ENCODE measurements at places on chromosomes 6 and 20.
A peak's percentile ranks its signal among the peaks of the same experiment; 100 is the strongest.

DNA sequence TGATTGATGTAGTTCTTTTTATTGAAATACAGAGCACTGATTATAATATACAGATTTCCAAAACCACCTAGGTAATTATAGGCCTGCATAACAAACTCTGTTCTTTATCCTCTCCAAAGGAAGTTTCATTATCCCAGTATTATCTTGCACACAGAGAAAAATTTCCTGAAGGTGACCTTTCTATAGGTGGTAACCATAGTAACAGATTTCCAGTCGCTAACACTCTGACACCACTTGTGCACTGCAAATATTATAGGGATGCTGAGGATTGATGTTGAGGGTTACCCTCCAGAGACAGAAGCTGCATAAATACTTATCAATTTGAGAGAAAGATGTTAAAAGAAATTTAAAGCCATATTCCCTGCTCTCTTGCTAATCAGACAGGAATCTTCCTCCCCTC is 274.5 kb upstream of the NRSN1 start:
- no peak for DNase-seq

DNA sequence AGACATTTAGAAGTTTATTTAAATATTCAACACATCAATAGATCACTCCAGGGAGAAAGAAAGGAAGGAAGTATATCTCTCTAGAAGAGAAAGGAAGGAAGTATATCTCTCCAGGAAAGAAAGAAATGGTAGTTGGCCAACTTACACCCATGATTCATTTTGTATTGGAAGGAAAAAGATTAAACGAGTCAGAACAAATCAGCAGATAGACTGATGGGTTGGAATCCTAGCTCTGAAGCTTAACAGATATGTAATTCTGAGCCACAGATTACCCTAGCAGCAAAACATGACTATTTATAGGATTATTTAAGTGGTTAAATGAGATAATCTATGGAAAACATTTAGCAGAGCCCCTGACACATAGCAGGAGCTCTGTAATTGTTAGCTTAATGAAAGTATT is 27.1 kb downstream of the COL12A1 start:
- no peak for DNase-seq

DNA sequence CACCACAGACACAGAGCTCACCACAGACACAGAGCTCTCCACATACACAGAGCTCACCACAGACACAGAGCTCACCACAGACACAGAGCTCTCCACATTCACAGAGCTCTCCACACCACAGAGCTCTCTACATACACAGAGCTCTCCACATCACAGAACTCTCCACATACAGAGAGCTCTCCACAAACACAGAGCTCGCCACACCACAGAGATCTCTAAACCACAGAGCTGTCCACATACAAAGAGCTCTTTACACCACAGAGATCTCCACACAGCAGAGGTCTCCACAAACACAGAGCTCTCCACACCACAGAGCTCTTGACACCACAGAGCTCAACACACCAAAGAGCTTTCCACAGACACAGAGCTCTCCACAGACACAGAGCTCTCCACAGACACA is 55.8 kb downstream of the ERMARD start:
- DNase-seq = no peak

DNA sequence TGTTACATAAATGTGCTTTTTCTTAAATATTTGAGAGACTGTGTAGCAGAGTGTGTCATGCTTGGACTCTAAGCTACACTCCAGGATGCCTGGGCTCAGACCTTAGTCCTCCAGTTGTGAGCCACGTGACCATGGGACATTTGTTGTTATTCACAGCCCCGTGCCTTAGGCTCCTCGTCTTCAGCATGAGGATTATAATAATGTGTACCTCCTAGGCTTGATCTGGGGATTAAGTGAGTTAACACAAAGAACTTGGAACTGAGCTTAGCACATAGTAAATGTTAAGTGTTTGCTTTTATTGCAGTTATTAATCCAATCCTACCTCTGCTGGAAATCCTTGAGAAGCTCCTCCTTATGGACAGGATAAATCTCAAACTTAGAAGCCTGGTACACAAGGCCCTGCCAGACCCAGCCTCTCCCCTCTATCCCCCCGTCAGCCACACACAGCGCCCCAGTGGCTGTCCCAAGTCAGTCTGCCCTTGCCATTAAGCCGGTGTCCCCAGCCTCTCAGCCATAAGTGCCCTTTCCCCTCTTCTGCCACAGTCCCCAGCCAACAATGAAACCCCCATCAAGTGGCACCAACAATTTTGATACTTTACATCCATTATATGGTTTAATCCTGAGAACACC is 177.5 kb downstream of the TMEM242 start:
- no peak for DNase-seq

DNA sequence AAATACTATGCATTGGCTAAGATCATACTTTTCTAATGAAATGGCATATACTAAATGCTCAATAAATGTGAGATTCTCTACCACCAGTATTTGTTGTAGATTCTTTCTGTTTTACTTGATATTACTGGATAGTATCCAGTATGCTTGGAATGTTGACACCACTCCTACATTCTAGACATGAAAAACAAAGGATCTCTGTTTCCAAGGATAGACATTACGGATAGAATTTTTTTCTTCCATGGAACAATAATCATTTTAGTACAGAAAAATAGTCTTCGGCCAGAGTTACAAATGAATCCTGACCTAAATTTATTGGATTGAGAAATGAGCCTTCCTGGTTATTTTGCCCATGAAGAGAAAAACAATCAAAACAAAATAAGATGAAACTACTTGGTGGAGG is 258.2 kb upstream of the NT5E start:
- no peak for DNase-seq

DNA sequence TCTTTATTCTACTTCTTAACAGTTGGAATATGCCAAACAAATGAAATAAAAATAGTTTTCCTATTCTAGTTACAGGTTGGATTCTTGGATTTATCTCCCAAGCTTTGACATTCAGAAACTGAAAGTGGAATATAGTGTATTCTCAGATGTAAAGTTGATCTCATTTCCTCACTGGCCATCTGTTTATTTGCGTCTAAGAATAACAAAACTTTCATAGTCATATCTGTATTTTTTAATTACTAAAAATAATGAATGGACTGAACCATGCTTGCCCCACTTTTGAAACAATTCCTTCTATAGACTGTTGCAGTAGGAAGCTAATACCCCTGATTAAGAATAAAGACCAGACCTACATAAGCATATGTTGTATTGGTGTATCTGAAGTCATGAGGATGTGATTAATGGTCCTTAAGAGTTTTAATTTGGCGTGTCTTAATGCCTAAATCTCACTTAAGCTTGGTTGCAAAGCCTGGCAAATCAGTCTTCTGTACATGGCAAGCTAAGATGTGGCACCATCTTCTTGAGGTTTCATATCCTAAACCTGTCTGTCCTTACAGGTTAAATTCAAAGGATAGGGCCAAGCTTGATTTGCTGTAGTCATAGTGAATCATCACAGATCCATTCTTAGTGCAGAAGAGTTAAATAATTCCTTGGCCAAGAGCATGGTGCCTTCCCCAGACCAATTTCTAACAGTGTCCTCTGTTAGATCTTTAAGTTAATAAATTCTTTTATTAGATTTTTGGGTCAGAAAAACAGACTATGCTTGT is 58.9 kb downstream of the FOXO3 start:
- DNase-seq = no peak

DNA sequence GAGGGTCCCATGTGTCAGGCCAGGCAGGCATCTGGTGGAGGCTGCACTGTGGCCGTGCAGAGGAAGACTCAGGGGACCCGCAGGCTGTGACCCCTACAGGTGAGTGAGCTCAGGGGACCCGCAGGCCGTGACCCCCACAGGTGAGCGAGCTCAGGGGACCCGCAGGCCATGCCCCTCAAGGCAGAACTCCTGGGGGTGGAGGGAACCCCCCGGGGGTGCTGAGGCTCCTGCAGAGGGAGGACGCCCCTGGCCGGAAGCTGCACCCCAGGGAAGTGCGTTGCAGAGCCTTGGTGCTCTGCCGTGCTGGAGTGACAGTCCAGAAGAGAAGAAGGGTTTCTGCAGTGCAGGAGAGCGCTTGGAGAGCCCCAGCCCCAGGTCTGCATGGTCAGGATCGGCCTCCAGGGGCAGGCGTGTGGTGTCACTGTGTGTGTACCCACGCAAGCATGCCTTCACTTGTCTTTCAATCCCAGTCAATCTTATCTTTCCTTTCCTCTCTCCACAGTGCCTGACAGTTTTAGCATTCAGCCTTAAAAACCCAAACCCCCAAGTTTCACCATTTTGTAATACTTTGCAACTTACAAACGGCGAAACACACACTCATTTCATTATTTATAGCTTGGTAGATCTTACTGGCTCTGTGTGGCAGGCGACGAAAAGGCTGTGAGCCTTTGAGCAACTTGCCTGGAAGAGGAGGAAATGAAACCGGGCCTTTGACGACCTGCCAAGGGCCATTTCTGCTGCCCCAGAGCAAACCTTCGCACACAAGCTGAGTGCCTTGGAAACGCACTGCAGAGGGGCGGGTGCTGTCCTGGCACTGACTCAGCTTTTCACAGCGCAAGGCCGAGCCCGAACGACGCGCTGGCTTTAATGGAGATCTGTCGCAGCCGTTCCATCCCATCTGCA is 101.4 kb upstream of the AGPAT4 start:
- DNase-seq = no peak

GRCh38 chr6:87630746-87631145 is 40.8 kb downstream of the ORC3 start:
- DNase-seq = no peak

- DNase-seq = peak; percentile 55
Measured at GRCh38 chr6:106128981-106129781, 43.0 kb downstream of the PRDM1 start.

DNA sequence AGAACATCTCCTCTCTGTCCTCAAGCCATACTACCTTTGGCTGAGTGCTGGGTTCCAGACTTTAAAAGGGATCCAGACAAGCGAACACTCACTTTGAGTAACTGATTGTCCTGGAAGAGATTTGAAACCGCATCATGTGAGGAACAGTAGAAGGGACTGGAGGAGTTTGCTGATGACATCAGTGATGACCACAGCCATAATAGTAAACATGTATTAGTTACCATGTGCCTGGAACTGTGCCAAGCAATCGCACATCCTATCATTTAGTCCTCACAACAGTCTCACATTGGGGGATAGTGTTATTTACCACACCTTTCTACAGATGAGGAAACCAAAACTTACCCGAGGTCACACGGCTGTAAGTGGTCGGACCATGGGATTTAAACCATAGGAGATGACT is 39.8 kb downstream of the ARMC2 start:
- DNase-seq = no peak

- DNase-seq = no peak
Measured at GRCh38 chr6:149924933-149925252, 2.0 kb upstream of the RAET1G start.

GRCh38 chr6:3789896-3790558 is 38.5 kb upstream of the PXDC1 start:
- no peak for DNase-seq

- no peak for DNase-seq
Measured at GRCh38 chr6:22036275-22036674, 260.6 kb downstream of the PRL start.

DNA sequence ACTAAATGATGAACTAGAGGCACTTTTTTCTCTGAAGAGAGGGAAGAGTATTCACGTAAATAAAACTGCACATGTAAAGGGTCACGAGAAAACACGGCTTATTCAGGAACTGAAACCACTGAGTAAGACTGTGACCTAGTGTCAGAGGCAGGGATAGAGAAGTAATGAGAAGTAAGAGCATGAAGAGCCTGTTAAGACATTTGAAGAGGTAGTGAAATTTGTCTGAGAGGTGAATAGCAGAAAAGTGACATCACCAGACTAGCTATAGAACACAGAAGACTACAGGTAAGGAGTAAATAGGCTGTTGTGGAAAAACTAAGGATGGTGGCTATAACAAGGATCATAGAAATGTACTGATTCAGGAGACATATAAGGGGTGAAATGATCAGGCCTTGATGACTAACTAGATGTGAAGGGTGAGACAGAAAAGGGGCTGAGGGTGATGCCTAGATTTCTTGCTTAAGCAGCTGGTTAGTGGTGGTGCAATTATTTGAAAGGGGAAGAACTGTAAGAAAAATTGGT is 76.8 kb downstream of the REV3L start:
- no peak for DNase-seq

GRCh38 chr20:32610472-32611218 is 25.5 kb upstream of the NOL4L start:
- DNase-seq = no peak

DNA sequence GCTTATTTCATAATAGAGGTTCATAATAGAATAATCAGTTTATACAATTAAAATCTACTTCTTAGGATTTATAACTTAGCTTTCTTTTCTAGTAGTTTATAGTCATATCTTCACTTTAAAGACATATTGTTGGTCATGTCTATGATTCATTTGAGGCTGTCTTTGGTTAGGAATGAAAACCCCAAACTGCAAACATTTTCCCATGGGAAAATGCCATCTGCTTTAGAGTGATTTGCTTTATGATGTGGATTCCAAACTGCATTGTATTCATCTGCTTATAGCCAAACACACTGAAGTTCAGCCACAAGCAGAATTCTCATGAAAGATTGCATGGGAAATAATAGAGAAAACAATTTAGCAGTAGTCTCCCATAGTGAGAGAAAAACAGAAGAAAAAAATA is 128.0 kb downstream of the RFPL4B start:
- DNase-seq = peak; percentile 18

DNA sequence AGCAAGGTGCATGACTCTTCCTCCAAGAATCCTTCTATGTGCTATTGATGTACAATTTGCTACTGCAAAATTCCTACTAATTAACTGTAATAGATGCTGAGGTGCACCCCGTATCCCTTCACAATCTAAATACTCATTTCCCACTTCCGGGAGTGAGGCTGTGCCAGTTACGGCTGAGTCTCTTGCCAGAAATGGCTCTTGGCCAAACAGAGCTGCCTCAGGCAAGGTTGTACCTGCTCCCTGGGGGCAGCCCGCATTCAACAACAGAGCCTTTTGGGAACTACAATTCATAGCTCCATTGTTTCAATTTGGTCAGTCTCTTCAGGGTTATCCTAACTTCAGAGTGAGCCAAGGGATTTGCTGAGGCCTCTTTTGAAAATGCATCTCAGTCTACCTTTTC is 789.8 kb upstream of the MAP3K7 start:
- DNase-seq = no peak

- DNase-seq = no peak
Measured at GRCh38 chr6:111738631-111739030, 133.0 kb upstream of the TRAF3IP2 start.

DNA sequence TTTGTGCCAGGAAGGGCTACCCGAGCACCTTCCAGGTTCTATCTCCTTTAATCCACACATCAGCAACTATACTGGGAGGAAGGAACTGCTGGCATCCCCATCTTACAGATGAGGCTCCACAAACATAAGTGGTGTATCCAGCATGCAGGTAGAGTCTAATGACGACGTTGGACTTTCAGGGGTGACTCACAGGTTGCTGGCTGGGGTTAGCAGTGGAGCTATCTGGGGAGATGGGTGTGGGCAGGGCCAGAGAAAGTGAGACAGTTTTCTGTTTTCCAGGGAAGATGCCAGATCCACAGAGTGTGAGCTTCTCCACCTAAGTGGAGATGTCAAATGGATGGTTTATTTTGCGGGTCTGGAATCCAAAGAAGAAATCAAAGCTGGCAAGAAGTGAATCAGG is 31.8 kb downstream of the CDH22 start:
- DNase-seq = no peak

Data from amniotic stem cell (primary cell).